ENCODE measurements at places on chromosomes 3 and 15.

GRCh38 chr3:45790596-45790995, 5.7 kb downstream of the SLC6A20 start:
- DNase-seq = no peak

GRCh38 chr3:49157289-49157688, 8.8 kb downstream of the CCDC71 start:
- DNase-seq = no peak

DNA sequence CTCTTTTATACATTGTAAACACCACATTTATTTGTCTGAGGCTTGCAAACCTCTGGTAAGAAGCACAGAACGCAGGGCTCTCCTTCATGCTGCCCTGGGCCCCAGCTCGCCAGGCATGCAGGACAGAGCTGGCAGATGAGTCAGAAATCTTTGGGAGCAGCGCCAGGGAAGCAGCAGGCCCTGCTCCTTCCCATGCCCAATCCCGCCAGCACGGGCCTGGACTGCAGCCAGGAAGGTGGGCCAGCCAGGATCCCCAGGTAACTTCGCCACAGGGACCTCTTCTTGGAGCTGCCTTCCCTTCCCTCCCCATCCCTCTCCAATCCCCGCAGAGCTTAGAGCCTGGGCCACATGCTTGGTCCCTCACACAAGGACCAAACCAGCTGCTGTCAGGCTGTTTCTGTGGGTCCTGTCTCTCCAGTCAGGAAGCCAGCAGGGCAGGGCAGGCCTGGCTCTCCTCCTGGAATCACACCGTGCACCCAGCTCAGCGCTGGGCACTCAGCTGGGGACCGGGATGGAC, 8.8 kb downstream of the STOML1 start:
- DNase-seq = no peak

GRCh38 chr3:186746008-186746407, 28.8 kb downstream of the KNG1 start:
- no peak for DNase-seq

DNA sequence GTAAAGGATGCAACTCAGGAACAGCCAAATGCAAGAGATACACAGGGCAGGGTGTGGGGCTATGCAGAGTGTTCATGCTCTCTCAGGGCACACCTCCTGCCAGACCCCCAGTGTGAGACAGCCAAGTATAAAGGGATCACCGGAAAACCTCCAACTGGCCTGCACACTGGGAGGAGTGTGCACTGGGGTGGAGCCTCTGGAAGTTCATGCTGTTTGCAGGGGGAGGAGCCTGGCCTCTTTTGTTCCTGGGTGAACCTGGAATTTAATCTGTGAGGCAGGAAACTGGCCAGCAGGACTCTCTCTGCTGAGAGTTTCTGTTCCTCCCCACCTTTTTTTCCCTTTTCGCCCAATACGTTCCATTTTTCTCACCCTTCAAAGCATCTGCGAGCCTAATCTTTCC, 204.1 kb downstream of the WNT5A start:
- no peak for DNase-seq
